ENCODE measurements at places on chromosomes 4 and X.

DNA sequence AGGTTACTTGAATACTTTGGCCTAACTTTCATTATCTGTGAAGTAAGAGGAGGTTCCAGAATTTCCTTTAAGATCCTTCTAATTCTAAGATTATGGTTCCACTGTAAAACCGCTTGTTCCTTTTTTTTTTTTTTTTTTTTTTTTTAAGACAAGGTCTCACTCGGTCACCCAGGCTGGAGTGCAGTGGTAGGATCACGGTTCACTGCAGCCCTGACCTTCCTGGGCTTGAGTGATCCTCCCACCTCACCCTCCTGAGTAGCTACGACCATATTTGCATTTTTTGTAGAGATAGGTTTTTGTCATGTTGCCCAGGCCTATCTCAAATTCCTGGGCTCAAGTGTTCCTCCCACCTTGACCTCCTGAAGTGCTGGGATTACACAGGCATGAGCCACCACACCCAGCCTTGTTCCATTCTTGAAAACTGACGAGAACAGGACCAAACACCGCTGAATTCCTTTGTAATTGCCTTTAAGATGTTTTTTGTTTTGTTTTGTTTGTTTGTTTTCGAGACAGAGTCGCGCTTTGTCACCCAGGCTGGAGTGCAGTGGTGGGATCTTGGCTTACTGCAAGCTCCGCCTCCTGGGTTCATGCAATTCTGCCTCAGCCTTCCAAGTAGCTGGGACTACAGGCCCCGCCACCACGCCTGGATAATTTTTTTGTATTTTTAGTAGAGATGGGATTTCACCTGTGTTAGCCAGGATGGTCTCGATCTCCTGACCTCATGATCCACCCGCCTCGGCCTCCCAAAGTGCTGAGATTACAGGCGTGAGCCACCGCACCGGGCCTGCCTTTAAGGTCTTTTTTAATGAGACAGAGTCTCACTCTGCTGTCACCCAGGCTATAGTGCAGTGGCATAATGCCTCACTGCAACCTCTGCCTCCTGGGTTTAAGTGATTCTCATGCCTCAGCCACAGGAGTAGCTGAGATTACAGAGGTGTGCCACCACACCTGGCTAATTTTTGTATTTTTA lies 6.8 kb downstream of the PDS5A start:
- no peak for DNase-seq

DNA sequence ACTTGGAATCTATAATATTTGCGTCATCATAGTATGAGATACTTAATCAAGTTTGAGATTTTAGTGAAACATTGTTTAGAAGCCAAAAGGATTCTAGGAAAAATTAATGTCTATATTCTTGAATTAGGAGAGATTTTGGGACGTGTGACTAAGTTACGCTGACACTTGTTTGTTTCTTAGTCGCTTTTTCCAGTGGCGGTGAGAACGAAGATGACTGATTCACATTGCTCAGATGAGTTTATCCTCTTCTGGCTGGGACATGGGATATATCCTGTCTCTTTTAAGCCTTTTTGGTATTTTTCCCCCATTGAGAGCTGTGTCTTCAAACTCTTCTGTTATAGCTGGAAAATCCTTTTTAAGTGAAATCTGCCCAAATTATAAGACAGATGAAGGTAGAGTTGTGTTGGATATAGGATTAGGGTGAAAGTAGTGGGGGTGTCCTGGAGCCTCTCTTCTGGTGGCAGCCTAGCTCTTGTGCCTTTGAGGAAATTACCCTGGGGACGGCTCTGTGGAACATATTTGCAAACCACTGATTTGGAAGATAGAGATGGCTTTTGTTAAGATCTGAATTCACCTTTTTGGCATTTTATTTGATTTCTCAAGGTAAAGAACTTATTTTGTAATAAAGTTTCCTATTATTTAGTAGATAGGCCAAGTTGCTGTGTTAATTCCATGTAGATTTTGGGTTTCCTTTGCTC lies 49.7 kb downstream of the HTT start:
- DNase-seq: no peak

- no peak for DNase-seq
Measured at GRCh38 chr4:142547974-142548373, 298.1 kb downstream of the INPP4B start.

DNA sequence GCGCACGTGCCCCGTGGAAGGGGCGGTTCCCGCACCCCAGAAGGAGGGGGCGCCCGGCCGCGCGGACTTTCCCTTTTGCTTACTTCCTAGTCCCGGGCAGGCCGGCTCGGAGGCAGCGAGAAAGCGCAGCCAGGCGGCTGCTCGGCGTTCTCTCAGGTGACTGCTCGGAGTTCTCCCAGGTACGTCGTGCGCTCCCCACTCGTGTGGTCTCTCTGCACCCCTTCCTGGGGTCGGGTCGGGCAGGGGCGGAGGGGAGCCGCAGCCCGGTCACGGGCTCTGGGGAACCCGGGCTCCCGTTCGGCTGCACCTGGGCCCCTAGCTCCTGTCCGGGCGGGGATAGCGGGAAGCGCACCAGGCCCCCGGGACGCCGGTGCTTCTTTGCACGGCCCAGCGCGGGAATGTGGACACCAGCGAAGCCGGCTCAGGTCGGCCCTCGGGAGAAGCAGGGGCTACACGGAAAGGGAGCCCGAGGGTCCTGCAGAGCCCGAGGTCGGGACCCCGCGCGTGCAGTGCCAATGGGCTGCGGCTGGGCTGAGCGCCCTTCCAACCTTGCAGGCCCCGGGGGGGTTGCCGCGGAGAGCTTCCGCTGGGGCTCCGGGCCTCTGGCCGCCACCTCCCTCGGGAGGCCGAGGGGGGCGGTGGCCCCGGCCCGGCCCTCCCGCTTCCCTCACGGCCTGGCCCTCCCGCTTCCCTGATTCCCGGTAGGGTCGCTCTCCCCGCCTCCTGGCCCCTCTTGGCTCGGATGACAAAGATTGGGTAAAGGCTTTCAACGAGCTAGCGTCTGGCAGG lies at the start of gene TLR2:
Gene TLR2, plus strand, starts transcription at position 99 of the 789 bp plus-strand sequence. CDS start 18,628 bp downstream, outside the sequence.
- DNase-seq: peak; percentile 80

- peak; percentile 72 for DNase-seq
Measured at GRCh38 chrX:46325312-46325877, 219.8 kb downstream of the ZNF674 start.

- no peak for DNase-seq
Measured at GRCh38 chr4:98648602-98649001, 9.8 kb downstream of the TSPAN5 start.

DNA sequence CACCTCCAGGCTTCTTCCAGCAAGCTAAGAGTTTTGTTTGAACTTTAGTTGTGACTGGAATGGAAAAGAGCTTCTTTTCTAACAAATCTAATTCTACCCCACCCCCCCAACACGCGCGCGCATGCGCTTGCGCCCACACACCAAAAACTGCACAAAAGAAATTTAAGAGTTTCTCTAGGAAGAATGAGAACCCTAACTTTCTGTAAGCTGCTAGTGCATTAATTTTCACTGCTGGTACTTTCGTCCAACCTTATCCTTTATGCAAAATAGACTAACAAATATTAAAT lies 9.0 kb upstream of the INTU start:
- DNase-seq: no peak

DNA sequence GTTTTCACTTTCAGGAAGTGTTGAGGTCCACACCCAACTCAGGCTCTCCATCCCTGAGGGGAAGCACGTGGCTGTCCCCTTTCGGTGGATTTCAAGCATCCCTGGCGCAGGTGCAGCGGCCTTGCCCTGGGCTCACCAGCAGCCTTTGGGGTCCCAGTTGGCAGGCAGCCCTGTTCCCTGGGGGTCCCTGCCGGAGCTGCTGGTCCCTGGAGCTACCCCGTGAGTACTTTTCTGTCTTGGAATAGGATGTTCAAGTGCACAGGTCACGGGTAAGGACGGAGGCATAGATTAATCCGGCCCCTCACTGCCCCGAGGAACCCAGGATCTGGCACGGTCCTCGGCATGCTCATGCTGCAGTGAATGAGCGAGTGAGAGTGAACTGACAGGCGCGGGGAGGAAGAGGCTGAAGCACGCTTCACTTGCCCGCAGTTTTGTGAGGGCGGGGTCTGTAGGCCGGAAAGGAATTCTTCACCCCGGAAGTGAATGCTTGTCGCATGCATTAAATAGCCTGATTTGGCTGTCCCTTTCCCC lies 117.2 kb upstream of the FAT1 start:
- no peak for DNase-seq

Measured in activated naive CD4-positive, alpha-beta T cell treated with anti-CD3 and anti-CD28 coated beads, Interleukin-2, amount 50 U/mL, for 16 hours (primary cell).